ENCODE measurements at places on chromosomes 4 and X.

GRCh38 chrX:153647461-153648357, 706 bp downstream of the DUSP9 start:
- DNase-seq, result no peak

GRCh38 chr4:183413234-183414200, 30.9 kb upstream of the CDKN2AIP start:
- DNase-seq, result no peak

- DNase-seq, result no peak
Observed at GRCh38 chr4:126268106-126268505, 953.4 kb downstream of the FAT4 start.

GRCh38 chr4:139725236-139725635, 59.6 kb downstream of the MGST2 start:
- no peak for DNase-seq

DNA sequence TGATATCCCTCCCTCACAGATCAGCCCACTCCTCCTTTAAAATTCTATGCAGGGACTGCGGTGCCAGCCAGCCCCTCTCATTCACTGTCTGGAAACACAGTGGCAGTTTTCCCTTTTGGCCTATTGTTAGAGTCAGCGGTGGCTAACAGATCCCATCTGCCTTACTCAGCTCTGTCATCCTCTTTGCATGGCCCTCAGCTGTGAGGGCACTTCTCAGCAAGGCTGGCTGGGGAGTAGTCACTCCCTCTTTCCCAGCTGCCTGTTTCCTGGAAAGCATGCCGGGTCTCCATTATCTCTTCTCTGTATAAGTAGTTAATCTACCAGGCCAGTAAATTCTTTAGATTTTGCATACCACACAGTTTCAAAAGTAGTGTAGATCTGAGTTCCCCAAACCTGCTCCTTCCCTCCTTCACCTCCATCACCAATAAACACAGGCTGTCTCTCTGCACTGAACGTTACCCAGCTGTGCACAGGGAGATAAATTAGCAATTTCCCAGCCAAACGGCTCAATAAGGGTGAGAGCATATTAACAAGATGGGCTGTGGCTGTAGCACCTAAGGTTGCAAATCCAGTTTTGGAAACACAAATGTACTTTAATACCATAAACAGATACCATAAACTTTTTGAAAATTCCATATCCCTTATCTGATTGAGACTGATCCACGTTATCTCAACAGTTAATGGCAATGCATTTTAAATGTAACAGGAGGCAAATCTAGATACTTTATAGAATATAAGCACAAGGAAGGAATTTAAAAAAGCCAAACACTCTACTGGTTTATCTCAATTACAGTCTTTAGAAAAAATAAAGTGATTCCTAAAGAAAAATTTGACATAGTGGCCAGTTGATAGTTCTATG, 229.3 kb downstream of the ANKRD50 start:
- no peak for DNase-seq

DNA sequence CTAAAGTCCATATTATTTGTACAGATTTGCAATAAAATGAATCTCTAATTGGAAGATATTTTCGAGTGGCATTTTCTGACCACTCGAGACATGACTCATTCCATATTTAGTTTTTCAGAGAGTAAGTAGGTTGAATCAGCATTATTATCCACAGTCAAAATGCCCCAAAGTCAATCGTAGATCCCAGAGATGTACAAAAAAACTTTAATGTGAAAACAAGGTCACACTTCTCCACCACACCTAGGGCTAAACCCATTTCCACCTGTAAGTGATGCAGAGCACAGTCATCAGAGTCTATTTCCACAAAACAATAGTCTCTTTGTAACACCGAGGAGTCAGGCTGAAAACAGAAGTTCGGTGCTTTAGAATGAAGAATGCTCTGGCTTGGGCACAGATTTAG, 117.1 kb upstream of the TENM3 start:
- no peak for DNase-seq

All from central memory CD4-positive, alpha-beta T cell (primary cell).